ENCODE measurements at places on chromosomes 12 and 14.

- DNase-seq = no peak
Measured at GRCh38 chr14:61125867-61126572, 145.0 kb downstream of the SLC38A6 start.

GRCh38 chr12:67331828-67332227 is 62.7 kb downstream of the CAND1 start:
- DNase-seq = no peak

DNA sequence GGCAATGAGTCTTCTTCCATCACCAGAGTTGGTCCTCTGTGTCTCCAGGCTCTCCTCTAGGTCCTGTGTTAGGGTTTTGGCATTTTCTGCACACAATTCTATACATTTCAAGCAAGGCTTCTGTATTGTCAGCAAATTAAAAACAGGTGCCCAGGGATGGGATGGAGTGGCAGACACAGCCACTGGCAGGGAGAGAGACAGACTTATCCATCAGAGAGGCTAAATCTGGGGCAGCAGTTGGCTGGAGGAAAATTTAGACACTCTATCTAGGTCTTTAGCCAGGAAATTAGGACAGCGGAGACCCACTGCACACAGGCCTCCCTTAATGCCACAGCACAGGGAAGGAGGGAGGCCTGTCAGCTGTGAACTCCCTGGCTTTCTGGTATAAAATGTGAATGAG is 20.2 kb downstream of the PLEKHD1 start:
- DNase-seq = no peak

DNA sequence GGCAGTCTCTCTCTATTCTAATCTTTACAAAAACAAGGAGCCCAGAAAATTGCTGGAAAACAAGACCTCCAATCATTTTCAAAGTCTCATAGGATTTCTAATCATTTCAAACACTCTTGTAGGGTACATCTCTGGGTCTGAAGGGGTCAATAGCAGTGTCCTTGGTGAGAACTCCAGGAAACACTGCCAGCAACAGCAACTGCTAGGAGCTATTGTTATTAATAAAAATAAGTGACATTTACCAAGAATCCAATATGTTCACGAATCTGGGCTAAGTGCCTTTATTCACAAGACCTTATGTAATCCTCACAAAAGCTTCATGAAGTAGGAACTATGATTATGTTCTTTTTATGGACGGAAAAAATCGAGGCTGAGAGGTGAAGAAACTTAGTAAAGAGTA is 72.8 kb downstream of the TTC7B start:
- DNase-seq = no peak

Data from Daoy (cell line).